ENCODE measurements at places on chromosomes 6 and 20.

DNA sequence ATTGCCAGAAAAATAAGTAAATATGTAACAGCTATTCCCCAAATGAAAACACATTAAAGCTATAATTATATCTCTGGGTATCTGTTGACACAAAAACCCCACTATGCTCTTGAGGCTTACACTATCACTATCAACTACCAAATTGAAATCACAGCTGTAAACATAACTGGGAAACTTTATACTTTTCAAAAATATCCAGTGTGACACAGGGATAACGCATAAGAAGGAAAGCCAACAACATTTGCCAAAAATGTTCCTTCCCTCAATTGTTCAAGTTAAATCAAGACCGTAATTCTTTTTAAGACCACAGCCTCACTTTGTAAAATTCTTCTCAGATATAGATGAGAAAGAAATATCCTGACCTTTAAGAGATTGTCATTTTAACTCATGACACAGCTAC, 3.1 kb downstream of the ZHX3 start:
- no peak for DNase-seq

DNA sequence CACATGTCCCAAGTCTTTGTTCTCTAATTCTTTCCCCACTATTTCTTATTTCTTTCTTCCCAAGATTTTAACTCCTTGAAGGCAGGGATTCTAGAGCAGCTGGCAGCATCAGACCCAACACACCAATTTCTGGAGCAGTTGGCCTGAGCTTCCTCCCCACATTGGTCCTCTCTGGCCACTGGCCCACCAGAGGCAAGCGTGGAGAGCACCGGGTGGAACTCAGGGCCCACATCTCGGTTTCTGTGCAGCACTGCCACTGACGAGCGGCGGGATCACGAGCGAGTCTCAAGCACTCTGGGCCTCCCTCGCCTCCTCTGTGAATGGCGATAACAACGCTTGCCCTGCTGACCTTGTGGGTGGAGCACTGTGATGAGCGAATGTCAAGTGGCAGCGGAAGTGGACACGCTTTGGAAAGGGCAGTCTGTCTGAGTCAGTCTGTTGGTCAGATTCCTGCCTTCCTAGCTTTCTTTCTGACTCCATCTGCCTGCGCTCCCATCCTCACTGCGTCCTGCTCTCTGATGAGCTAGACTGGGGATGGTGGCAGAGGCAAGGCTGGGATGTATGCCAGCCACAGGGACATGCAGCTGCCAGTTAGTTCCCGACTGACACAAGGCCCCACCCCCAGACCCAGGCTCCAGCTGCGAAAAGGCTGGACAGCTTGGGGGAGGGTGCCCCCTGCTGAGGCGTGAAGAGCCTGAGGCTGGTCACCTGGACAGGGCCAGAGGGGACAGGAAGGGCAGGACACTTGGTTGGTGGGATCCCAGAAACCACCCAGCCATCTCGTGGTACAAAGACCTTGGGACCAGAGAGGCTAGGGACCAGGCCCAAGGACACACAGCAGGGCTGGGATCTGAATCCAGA, 4.5 kb upstream of the SPDEF start:
- DNase-seq: no peak

GRCh38 chr6:48835421-48835958, 627.6 kb downstream of the MMUT start:
- no peak for DNase-seq

DNA sequence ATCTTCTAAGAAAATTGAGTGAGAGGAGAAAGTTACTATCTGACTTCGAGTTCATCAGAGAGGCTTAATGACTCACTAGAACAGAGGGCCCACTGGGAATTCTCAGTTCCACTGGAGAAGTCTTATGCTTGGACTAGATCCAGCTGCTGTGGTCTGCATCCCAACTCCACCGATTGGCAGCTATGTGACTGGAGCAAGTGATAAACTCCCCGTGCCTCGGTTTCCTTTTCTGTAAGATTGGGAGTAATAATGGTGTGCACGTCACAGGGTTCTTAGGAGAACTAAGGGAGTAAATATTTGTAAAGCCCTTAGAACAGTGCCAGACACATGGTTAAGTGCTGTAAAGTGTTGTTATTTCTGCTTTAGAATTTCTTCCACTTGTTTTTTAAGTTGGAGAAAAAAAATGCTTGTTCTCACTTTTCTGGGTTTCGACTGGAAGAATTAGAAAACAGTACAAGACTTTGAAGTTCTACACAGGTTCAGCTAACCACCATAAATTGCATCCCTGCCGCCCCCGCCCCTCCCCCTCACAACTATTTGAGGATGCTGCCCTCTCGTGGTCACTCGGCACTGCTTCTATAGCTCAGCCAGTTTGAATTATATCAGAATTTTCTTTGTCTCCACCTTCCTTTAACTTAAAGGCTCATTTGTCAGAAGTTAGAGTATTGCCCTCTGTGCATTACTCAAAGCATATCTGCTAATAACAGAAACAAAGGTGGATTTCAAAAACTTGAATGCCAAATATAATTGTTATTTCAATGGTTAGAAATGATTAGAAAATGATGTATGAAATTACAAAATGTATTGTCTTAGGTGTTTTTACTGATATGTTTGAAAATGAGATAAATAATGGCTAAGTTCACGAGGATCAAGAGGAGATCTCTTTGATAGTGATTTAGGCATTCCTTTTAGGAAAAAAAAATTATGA, 95.0 kb upstream of the IFNGR1 start:
- DNase-seq: peak; percentile 28

DNA sequence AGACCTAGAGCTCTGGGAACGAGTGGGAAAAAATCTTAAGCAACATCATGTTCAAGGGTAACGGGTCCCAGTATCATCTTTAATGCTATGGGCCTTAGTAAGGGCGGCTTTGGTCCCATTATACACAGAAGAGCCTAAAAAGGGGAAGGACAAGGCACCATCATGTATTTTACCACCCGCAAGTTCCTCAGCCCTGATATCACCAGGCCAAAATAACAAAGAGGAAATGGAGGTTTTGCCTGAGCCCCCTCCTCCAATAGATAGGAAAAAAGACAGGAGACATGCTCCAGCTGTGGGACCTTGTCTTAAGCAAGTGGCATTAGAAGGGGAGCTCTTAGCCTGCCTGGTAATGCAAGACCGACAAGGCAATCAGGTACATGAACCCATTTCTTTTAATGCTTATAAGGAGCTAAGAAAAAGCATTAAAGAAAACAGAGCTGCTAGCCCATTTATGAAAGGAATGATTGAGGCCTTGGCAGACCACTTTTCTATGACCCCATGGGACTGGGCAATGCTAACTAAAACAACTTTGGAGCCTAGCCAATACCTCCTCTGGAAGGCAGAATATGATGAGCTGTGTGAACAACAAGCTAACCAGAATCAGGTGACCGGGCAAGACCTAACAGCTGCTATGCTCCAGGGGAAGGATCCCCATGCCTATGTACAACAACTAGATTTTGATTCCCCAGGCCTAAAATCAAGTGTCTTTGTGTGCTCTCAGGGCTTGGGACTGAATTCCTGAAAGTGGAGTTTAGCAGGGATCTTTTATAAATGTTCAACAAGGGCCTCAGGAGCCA, 23.2 kb downstream of the HLA-DPA1 start:
- no peak for DNase-seq

GRCh38 chr6:36223706-36224105, 27.2 kb downstream of the BRPF3 start:
- DNase-seq: no peak

DNA sequence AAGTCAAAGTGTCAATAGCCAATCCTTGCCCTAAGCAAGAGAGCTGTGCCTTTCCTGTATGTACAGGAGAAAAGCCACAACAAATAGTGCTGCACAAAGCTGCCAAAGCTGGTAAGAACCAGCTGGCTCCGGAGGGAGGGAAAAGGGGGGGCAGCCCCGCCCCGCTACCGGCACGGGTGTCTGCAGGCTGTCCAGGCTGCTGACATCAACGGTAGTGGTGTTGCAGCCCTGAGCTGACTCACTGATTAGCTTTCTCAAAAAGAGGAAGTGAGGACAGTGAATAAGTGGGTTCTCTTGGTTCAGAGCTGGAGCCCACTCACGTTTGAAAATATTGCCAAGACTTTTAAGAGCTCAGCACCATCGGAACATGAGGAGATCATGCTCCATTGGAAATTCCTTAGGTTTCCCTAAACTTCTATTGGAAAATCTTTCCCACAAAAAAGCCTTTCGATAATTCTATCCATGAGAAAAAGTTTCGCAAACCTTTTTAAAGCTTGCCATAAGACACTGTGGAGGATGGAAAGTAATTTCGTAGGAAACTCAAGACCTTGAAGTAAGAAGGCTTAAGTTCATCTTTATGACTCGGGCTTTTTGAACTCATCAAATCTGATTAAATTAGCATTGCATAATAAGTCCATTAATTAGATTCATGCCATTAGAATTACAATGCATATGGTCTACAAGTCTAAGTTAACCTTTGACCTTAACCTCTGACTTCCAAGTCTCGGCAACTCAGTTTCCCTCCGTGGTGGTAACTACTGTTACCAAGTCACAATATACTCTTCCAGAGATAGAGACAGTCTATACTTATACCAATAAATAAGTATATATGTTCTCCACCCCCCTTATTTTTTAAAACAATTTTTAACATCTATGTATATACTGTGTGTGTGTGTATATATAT, 67.0 kb downstream of the TNFRSF21 start:
- peak; percentile 94 for DNase-seq

DNA sequence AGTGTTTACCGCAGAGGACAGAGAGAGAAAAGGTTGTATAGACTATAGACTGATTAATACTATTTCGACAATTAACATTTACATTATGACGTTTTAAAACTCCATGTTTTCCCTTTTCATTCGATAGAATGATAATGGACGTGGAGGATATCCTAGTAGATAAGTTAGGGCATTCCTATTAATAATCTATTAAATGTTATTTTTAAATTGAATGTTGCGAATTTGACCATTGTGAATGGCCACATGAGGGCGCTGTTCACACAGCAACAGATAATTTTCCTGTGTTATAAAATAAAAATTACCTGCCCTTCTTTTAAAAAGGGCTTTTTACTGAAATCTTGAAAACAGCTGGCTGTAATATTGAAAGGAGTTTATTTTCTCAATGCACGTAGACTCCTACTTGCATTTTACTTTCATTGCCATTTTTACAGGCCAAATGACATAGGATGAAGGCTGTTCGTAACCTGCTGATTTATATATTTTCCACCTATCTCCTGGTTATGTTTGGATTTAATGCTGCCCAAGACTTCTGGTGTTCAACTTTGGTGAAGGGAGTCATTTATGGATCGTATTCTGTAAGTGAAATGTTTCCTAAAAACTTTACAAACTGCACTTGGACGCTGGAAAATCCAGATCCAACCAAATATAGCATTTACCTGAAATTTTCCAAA, 3.3 kb downstream of the ADGRB3 start:
- DNase-seq: no peak

DNA sequence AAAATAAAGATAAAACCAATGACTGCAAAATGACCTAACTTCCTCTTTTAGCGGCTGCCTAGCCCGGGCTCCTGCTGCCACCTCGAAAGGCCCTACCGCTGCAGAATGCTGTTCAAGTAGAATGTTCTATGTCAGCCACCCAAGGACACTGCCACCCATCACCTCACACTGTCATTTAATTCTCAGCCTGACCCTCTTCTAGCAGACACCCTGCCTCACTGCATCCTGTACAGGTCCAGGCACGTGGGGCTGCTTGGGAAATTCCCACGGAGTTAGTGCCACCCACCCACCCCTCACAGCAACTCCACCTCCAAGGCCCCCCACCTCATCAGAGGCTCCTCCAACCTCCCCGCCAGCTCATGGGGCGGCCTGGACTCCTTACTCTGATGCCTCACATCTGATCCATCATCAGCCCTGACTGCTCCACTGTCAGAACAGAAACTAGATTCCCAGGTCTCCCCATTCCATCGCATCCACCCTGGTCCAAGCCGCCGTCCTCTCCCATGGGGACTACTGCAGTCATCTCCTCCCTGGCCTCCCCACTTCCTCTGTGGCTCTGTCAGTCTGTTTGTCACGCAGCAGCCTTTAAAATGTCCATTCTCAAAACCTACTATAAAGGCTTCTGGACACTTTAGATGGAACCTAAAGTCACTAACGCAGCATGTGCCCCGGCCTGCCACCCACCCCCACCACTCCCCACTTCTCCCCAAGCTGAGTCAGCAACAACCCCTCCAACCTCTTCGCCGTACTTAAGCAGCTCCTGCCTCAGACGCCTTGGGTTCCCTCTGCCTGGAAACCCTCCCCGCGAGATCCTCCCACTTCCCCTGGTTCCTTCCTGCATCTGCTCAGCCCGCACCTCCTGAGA, 17.0 kb downstream of the NFATC2 start:
- DNase-seq: no peak

- no peak for DNase-seq
Measured at GRCh38 chr20:50572938-50573777, 63.0 kb downstream of the PTPN1 start.

DNA sequence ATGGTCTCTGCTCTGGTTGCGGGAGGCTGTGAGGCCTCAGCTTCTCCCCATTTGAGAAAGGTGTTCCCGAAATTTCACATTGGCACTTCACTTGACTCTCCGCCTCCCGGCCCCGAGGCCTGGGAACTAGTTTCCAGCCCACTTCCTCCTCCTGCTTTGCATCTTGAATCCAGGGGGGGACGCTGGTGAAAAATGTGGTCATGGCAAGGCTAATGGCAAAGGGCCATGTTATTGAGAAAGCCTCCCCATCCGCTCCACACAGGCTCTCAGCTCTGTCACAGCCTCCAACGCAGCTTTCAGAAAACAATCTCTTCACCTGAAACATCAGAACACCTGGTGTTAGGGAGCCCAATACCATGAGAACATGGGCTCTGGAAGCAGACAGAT, 5.6 kb downstream of the PLAGL2 start:
- DNase-seq: no peak

GRCh38 chr20:36384022-36384619, 78.0 kb downstream of the DLGAP4 start:
- DNase-seq: peak; percentile 9

DNA sequence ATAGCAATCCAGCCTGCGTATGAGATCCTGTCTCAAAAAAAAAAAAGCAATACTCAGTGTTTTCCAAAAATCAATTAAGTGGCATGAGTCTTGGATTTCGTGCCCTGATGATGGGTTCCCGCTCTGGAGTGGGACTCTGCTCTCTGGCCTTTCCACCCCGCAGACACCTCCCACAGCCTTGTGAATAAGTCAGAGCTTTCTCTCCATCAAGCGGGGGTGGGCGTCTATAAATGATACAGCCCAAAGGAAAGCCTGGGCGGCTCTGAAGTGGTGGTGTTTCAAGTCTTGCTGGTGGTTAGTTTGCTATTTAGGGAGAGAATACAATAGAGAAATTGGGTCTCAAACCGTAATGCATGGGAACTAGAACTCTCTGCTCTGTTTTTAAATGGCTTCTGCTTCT, 52.5 kb upstream of the TAGAP start:
- no peak for DNase-seq

GRCh38 chr6:6661191-6661590, 72.7 kb downstream of the LY86 start:
- DNase-seq: no peak

Data from SIG-M5 (cell line).